Central memory CD8-positive, alpha-beta T cell (primary cell): ENCODE measurements at places on chromosomes 11 and 22.

DNA sequence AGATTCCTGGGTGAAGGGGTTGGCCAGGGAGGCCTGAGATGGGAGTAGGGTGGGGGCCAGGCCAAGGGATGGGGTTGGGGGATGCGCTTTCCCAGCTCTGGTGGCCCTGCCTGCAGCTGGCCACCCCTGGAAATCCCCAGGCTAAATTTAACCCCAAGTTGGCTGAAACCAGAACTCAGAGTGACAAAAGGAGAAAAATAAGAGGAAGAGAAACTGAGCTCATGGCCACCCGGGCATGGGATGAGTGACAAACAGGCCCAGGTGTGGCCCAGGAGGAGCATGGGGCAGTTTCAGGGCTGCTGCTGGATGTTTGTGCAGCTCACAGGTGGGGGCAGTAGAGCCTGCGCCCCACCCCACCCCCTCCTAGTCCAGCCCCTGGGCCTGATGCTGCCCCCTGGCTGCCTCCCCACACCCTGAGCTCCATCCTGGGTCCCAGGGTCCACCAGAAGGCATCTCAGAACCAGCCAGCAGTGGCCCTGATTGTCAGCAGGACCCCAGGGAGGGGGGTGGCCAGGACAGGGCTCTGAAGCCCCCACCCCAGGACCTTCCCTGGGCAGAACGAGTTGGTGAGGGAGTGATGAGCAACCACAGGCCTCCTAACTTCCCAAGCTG is 48.0 kb downstream of the IGLL5 start:
- no peak for DNase-seq

- DNase-seq: no peak
These were observed 33.3 kb downstream of the ANO1 start for GRCh38 chr11:70111269-70112016.

GRCh38 chr11:12212174-12212820 is 101.9 kb downstream of the MICAL2 start:
- DNase-seq: no peak

- DNase-seq: no peak
These were observed 185.1 kb upstream of the SYT13 start for GRCh38 chr11:45471266-45471665.

- no peak for DNase-seq
These were observed 1565.5 kb upstream of the RAG2 start for GRCh38 chr11:38163526-38163925.

GRCh38 chr22:35425971-35426800 is 26.2 kb downstream of the MCM5 start:
- DNase-seq: no peak

- DNase-seq: no peak
These were observed 159.9 kb downstream of the CCDC34 start for GRCh38 chr11:27203077-27203647.

GRCh38 chr11:128734103-128734831 is 40.4 kb downstream of the FLI1 start:
- DNase-seq: no peak

DNA sequence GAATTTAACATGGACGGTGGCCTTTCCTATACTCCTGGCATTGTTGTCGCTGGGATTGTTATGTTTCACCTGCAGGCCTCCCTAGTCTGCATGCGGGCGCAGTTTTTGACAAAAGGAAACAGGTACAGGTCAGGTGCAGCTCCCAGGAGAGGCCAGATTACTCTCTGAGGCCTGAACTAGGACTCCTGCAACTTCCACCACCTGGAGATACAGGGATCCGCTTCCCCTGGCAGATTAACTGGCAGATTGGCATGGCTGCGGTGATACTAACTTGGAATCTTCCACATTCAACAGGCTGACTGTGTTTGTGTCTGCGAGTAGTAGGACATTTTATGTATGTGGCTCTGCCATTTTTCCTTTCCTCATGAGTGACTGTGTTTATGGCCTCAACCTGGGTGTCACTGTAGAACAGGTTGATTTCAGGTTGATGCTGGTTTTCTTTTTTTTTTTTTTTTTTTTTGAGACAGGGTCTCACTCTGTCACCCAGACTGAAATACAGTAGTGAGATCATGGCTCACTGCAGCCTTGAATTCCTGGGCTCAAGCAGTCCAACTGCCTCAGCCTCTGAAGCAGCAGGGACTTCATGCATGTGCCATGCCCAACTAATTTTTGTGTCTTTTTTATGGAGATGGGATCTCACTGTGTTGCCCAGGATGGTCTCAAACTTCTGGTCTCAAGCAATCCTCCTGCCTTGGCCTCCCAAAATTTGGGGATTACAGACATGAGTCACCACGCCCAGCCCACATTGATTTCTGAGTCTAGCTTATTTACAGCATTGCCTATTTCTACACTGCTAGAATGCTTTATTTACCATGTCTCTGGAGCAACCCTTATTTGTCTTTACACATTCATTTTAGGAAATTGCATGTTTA is 1.7 kb upstream of the USP28 start:
- DNase-seq: no peak

GRCh38 chr11:64534950-64535349 is 56.1 kb upstream of the SLC22A12 start:
- DNase-seq: no peak

GRCh38 chr22:22767876-22768602 is 119.6 kb upstream of the IGLL5 start:
- no peak for DNase-seq

GRCh38 chr22:42747701-42748513 is 27.2 kb upstream of the A4GALT start:
- no peak for DNase-seq

GRCh38 chr11:113934761-113935160 is 30.2 kb downstream of the HTR3B start:
- DNase-seq: no peak

DNA sequence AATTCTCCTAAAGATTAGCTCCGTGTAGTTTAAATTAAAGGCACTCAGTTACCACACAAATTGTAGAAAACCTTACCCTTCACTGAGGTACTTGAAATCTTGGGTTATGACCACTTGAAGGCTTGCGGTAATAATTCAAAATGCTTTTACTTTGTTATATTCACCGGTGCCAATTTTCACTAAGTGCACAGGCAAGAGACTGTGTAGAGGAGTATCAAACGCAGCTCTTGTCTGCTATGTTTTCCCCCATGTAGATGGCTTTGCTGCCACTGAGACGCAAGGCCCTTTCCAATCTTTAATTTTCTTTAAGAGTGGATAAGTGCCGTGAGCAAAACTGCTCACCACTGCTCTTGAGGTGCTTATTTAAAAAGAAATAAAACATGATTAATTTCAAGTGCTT is 155.8 kb downstream of the CADM1 start:
- no peak for DNase-seq

DNA sequence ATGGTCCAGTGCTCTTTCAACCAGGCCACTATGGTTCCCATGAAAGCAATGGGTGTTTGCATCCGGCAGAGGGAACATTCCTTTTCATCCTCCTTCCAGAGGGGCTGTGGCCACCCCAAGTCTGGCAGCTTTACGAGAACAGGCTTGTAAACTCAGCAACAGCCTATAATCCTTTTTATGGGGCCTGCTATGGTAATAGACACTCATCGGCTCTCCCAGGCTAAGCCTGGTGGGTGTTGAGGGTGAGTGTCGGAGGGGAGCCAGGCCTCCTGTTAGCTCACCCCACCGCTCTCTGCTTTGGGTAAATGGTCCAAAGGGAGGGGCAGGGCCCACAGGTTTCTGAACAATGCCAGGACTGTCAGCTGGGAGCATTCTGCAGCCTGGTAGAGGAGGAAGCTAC is 111.6 kb upstream of the CD82 start:
- no peak for DNase-seq
